ENCODE measurements at places on chromosomes 12 and 14. TPM values are rescaled to one million over a fixed set of nuclear protein-coding genes. Genes with fewer than 3 reads are reported as not detected.
A peak's percentile ranks its signal among the peaks of the same experiment; 100 is the strongest.

GRCh38 chr12:95202691-95203486 lies 14.4 kb downstream of the FGD6 start:
- DNase-seq: no peak

CEBPE gene
- 0.41 TPM for total RNA-seq

- DNase-seq: no peak
Observed at GRCh38 chr12:4379405-4379804, at the start of gene FGF23. Gene FGF23 (minus strand): TSS chr12:4379712. CDS start chr12:4379582, 130 bp downstream.

- DNase-seq: no peak
Observed at GRCh38 chr14:34184126-34184525, 233.3 kb upstream of the EGLN3 start.

DNA sequence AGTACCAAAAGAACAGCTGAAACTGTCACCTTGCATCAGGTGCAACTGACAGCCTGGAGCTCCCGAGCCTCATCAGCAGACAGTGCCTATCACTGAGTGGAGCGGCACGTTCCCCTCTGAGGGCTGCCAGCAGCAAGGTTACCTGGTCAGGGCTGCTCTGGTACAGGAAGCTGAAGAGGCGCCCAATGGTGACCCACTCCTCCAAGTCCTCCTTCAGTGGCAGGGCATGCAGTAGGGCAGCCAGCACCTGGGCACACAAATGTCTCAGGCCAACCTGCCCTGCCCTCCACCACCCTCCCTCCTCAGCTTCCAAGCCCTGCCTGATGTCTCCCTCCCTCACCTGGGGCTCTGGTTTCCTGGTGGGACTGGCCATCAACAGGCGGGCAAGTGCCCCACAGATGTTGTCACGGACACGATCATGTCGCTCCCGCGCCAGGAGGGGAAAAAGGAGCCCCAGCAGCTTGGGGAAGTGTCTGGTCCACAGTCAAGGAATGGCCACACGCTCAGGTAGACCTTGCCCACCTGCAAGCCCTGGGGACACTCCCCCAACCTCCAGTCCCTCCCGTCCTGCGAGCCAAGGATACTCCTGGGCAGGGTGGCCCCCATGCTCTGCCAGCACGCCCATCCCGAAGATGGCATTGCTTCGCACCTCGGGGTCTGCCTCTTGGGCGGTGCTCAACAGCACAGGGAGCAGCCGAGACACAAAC lies 7.1 kb downstream of the IPO4 start:
- no peak for DNase-seq

COCH gene
- 0.57 TPM for total RNA-seq

DNA sequence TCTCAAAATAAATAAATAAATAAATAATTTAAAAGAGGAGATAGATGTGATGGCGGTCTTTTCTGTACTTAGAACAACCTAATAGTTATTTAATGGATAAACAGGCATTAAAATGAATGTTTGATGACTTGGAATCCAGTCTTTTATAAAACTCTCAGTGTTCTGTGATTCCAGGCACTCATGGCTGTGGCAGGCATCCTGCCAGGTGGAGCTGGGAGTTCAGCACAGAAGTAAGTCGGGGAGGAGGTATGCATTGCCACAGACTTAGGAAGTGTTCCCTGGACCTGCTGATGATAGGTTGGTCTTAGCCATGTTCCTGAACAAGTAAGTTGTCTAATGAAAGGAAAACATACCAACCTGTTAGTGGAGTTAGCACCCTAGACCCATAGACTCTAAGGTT lies 126.3 kb downstream of the CACNA1C start:
- no peak for DNase-seq

DEPDC4 gene
- total RNA-seq: 2.4 TPM

GRCh38 chr12:52528641-52529143 lies 8.5 kb upstream of the KRT5 start:
- no peak for DNase-seq

CCDC60 gene
- not detected for total RNA-seq

GUCY2C gene
- not detected for total RNA-seq

GAS2L3 gene
- total RNA-seq: 12.3 TPM

DNA sequence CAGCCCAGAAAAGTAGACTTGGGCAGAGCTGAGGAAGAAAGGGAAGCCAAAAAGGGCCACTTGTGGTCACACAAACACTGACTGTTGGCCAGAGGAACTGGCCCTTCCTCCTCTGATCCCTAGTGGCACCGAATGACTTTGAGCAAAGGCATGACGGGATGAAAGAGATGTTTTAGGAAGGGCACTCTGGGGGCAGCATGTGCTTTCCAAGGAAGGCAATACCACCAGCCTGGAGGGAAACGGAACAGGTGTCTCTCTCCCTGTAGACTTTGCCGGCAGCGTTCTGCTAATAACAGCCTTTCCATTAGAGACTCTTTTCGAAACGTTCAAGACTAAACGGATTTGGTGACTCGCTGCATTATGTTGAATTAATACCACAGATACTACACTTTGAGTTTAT lies 12.3 kb upstream of the FBXO21 start:
- no peak for DNase-seq

DNA sequence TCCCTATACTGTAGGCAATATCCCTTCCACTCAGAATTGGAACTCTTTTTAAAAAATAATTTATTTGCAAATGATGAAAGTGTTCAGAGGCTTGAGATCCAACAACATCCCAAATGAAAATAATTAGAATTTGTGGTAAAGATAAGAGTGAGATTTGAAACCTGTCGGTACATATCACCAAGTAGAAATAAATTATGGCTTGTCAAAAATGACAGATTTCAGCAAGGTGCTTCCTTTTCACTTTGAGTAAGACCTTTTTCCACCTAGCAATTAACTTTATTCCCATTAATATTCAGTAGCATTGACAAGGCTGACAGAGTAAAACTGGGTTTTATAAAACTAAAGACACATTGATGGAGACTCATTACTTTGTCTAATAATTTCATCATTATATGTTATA lies 107.7 kb upstream of the PRKD1 start:
- no peak for DNase-seq

- no peak for DNase-seq
Observed at GRCh38 chr12:22473212-22473611, 71.1 kb downstream of the C2CD5 start.

DNA sequence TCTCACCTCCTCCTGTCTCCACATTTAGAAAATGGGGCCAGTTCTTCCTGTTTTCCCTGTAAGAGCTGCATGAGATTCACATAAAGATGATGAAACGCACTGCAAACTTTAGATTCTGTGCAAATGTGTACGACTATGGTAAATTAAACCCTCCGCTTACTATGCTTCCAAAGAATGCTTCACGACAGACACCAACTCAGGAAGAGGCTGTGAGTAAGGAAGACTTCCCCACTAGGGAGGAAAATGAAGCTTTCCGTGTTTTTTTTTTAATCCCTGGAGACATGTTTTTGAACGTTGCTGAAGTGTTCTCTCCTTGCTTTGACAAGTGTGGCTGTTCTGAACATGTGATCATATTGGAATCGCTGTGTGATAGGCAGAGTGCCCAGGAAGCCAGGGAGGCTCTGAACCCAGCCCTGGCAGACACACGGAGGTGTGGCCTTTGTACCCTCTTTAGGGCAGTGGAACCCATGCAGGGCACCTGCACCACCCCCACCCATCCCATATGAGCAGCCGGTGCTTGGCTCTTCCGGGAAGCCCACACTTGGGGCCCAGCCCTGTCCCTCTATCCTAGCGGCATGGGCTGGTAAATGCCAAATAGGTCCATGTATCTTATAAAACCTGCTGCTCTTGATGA lies 7.5 kb upstream of the SYNE3 start:
- DNase-seq: peak; percentile 58

DNA sequence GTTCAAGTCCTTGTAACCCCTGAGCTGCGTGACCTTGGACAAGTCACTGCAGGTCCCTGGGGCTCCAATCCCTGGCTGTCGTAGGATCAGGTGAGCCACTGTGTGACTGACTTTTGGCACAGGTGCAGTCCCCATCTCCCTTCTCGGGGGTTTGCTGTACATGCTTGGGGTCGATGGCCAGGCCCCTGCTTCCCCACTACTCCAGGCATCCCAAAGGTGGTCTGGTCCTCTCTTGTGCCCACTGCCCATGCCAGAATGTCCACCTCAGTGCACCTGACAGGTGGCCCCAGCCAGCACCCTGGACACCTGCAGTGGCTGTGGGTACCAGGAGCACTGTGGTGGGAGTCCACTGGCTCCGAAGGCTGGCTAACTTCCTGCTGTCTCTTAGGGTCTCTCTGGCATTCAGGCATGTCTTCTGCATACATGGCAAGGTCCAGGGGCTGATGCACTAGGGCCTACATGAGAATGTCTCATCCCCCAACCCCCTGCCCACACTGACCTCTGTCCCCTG lies 14.7 kb downstream of the FOXN4 start:
- DNase-seq: no peak

AICDA gene
- total RNA-seq: not detected

DNA sequence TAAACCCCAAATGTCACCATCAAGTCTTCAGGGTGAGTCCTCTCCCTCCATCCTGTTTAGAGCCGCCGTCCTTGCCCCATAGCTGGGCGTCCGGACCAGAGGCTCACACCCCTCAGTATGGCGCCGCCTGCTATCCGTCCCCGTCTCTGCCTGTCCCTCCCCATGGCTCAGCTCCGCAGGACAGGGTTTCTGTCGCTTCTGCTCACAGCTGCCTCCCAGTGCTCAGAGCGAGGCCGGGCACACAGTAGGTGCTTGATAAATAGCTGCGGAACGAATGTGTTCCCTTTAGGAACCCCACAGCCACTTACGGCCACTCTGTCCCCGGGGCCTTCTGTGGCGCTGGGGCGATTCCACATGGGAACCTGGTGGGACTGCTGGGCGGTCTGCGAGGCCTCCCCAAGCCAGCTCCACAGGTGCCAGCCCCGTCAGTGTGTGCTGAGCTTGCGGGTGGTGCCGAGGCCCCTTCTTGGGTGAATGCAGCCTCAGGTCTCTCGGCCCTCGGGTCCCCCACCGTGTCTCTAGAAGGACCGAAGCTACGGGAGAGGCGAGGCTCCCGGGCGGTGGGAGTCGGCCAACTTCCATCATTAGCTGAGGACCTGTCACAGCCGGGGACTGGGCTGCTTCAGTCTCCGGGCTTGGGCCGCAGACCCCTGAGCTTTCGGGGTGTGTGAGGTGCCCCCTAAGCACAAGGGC lies 63.0 kb downstream of the NOC4L start:
- no peak for DNase-seq

CMKLR1 gene
- total RNA-seq: not detected

DNA sequence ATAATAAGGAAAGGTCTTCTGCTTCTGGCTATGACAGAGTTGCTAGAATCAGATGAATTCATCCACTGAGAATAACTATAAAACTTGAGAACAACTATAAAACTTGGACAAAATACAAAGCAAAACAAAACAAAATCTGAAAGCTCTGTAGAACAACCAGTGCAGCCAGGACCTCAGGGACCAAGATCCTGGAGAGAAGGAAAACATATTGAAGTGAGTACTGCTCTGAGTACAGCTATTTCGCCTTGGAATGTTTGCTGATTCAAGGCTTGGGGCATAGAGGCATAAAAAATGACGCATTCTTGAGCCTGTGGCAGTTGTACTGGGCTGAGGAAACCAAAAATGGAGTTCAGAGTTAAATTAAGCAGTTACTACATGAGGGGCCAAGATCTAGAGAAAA lies 21.7 kb downstream of the FOXA1 start:
- DNase-seq: no peak

DNA sequence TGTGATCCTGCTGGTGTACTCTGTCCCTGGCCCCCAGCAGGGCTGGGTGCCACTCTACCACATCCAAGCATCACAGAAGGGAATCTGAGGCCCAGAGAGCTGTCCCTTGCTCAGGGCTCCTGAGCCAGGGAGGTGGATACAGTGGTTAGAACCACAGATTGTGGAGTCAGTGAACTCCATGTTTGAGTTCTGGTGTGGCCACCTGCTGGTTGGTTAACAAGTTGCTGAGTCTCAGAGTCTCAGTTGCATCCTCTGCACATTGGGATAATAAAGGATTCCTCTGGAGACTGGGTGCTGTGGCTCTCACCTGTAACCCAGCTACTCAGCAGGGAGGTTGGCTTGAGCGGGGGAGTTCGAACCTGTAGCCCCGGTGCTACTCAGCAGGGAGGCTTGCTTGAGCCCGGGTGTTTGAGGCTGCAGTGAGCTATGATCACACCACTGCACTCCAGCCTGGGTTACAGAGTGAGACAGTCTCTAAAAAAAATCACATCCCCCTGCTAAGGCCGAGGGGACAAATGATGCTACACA lies 39.4 kb downstream of the MVK start:
- DNase-seq: no peak

GRCh38 chr12:30450226-30450625 lies 245.4 kb downstream of the IPO8 start:
- no peak for DNase-seq

BDKRB2 gene
- 0.08 TPM for total RNA-seq

DNA sequence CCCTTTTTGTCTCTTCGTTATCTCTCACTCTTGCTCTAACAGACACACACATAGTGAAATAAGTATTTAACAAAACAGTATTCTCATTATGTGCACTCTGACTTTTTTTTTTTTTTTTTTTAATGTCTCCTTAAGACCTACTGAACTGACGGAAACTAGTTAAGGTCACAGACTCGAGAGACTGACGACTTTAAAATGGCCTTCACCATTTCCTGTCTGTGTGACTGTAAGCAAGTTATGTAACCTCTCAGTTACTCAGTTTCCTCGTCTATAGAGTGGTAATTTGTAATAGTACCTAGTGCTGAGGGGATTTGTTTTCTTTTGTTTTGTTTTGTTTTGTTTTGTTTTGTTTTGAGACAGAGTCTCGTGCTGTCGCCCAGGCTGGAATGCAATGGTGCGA lies 284.8 kb downstream of the FBXL14 start:
- no peak for DNase-seq

NID2 gene
- total RNA-seq: not detected

Data from activated naive CD4-positive, alpha-beta T cell treated with anti-CD3 and anti-CD28 coated beads, Interleukin-2, amount 50 U/mL, for 72 hours (primary cell).